GM12892 (cell line): ENCODE measurements at places on chromosomes 12 and 14.

DNA sequence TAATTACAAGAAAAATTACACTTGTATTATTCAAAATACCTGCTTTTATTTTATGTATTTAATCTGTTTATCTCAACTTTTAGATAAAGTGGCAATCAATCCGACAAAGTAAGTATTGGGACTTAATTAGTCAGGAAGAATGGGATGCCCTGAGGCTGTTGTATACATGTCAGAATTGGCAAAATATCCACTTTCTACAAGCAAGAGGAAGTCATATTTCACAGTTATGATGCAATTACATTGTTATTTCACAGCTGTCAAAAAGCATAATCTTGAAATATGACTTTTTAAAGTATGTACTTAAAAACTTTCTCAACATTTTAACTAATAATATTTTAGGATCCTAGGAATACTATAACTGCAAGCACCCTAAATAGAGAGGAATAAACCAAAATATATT lies 357.1 kb upstream of the MGAT4C start:
- no peak for DNase-seq

GRCh38 chr12:97977870-97978405 lies 515.3 kb downstream of the RMST start:
- DNase-seq, result no peak

DNA sequence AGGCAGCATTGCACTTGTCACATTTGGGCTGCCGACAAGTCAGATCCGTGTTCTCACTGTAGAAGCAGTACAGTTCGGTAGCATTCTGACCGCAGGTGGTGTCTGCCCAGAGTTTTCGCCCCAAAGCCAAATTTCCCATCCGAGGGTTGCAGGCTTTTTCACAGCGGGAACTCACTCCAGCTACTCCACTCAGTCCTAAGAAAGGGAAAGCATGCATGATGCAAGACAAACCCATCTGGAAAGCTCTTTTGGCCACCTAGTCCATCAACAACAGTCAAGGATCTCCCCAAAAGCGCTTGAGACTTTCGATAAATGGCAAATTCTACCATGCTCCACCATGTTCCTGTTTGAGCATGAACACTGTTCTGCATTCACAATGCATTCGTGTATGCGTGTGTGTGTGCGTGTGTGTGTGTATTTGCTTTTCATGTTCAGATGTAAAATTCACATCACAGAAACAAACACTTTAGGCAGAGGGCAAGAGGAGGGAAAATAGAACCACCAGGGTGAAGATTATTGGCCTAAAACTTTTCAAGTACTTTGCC lies 3.2 kb downstream of the NTN4 start:
- no peak for DNase-seq

DNA sequence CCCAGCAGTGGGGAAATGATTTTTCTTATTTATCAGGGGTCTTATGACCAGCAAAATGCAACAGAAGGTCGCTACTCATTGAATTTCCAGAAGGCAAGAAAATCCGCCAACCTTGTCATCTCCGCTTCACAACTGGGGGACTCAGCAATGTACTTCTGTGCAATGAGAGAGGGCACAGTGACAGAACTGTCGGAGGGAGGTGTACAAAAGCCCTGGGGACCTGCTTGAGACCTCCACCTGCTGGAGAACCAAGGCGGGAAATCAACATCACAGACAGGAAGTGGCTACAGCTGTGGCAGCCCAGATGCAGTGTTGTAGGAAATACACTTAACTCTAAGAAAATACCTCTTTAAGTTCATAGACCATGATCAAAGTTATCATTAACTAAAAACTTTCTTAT lies 250.9 kb upstream of the OR4E1 start:
- DNase-seq, result no peak

- no peak for DNase-seq
Measured at GRCh38 chr12:17017402-17017801, 411.4 kb upstream of the LMO3 start.

DNA sequence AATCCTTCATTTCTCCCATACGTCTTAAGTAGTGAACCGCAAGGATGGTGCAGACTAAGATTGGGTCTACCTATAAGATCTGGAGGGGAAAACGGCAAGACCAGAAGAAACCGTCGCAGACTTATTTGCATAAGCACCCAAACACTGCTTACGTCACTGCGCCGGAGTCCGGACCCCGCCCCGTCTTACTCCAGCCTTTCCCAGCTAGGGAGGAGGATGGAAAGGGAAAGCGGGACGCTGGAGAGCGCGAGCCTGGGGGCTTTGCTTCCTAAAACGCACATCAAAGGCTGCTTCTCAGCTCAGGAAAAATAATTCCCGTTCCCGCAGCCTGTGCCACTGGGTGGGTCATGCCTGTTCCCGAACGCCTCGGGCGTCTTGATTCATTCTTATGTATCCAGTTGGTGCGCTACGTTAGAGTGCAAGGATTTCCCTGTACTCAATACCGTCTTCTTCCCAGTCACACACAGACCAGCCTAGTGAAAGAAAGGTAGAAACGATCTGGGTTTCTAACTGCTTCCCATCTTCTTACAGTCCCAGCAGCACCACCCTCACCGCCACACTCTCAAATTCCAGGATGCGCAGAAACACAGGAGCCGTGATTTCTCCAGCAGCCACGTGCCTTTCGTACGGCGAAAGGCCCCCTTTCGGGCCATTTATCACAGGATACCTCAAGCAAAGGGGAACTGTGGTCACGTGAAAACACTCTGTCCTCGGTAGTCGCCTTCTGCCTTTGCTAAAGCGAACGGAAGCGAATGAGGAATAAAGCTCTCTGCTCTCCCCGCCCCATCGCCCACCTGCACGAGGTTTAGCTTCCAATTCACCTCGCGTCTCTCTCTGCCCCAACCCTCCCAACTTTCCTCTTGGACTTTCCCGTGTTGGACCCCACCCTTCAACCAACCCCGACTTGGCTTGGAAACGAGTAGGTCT lies 1.1 kb downstream of the SLC6A15 start:
- peak; percentile 1 for DNase-seq
